NCI-H2029 treated with DMSO at 0.1 percent for 48 hours (cell line): ENCODE measurements at places on chromosomes 6 and 20.
A peak's percentile ranks its signal among the peaks of the same experiment; 100 is the strongest.

DNA sequence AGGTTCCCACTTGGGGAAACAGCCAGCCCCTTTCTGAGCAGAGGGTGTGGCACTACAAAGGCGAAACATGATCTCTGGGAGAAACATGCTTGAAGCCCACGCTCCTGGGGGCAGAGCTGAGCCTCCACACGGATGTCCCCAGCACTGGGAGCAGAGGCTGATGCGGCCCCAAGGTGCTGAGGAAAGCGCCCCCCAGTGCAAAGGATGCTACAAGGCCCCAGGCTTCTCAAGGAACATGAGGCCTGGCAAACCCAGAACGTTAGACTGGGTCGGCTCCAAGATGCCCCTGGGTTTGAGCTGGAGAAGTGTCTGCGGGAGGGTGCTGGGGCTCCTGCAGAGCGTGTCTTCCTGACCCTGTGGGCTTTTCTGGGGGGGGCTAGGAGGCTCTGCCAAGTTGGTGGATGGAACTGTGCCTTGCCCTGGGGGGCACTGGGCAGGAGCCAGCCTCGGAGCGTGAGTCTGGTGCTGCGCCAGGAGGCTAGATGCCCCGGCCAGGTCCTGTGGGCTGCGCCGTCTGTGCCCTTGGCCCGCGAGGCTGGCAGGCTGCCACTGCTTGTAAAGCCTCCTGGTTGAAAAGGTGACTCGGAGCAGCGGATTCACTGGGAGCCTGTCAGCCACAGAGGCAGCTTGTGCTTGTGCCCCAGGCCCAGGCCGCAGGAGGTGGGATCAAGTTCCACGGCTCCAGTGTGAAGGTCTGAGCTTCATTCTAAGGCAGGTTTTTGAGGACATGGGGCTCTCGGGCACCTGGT is 8.1 kb downstream of the SYNJ2 start:
- DNase-seq = peak; percentile 72

DNA sequence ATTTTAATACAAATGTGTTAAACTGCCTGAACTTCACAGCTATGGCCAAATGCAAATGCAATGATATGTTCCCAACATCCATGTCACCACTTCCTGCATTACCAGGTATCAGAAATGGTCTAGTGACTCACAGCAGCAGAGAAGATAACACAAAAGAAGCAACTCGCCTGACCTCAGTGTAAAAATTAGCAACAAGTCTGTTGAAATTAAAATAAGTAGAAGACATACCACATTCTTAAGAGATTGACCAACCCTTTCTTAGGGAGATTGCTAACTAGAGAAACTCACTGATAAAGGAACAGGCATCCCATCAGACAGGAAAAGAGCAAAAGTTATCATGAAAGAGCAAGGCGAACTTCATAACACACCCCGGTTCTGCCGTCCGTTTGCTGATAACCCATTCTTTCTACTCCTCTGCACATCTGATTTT is 45.1 kb downstream of the RNASET2 start:
- DNase-seq = no peak

GRCh38 chr6:139135578-139136545 is 982 bp downstream of the HECA start:
- no peak for DNase-seq

- peak; percentile 47 for DNase-seq
Measured at GRCh38 chr6:122995921-122996793, at the start of gene CLVS2. CLVS2 (plus strand) TSS chr6:122996235; CDS start chr6:122997778, 1,543 bp downstream.

- DNase-seq = no peak
Measured at GRCh38 chr6:170524172-170524502, 29.0 kb downstream of the PSMB1 start.

DNA sequence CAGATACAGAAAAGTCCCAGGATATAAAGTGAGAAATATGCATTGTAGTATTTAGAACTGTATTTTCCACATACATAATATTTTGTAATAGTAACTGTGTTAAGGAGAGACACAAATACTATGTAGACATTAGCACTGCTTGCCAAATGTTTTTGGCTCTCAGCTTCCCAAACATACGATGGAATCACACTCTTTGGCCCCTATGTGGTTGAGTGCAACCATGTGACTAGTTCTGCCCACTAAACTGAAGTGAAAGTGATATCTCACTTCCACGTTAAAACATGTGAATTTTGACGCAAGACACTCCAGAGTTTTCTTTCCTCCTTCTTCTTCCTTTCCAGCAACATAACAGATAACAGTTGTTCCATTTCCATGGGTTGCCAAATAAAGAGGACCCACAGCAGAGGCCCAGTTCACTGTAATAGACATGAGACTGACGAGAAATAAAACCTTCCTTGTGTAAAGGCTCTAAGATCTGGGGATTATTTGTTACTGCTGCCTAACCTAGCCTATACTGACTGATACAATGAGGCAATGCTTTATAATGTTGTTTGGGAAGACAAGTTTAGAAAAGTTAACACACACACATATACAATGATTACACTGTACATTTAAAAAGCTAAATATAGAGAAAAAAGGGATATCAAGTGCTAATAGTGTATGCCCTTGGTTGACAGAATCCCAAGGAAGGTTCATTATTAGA is 97.2 kb downstream of the PTPRT start:
- DNase-seq = no peak

- no peak for DNase-seq
Measured at GRCh38 chr6:14276667-14277404, 159.3 kb downstream of the CD83 start.

GRCh38 chr6:135250234-135250633 is 69.1 kb downstream of the MYB start:
- DNase-seq = no peak

- DNase-seq = no peak
Measured at GRCh38 chr6:108117427-108118358, 43.2 kb upstream of the OSTM1 start.

GRCh38 chr20:43187476-43188233 is 2.1 kb downstream of the PTPRT start:
- DNase-seq = peak; percentile 29

DNA sequence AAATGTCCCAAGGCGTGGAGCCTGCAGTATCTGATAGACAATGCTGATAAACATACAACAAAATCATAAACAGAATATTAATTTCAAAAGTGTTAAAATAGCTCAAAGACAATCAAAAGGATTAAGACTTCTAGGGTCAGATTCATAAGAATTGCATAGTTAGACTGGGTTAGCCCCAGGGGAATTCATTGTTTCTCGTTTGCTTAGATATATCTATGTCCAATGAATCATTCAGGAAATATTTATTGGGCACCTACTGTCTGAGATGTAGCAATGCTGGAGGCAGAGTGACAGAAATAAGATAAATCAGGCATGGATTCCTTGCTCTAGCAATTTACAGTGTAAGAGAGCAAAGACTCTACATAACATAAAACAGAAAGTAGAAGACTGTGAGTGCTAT is 124.4 kb upstream of the PRL start:
- no peak for DNase-seq

DNA sequence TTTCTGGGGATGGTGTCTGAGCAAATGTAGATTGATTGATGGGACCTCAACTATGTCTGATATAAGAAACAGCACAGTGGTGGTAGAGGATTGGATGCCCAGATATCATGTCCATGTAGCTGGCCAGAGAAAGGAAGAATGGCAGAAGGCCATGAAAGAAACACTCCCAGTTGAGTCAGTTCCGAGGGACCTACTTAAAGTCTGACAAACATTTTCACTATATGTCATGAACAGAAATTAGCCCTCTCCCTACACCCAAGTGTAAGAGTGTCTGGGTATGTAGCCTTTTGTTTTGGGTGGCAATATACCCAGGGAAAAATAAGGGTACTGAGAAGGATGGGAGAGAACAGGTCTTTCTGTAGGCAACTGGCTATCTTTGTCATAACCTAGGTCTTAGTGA is 434.2 kb downstream of the BCKDHB start:
- no peak for DNase-seq

GRCh38 chr6:33957892-33958525 is 154.2 kb upstream of the MLN start:
- DNase-seq = no peak

DNA sequence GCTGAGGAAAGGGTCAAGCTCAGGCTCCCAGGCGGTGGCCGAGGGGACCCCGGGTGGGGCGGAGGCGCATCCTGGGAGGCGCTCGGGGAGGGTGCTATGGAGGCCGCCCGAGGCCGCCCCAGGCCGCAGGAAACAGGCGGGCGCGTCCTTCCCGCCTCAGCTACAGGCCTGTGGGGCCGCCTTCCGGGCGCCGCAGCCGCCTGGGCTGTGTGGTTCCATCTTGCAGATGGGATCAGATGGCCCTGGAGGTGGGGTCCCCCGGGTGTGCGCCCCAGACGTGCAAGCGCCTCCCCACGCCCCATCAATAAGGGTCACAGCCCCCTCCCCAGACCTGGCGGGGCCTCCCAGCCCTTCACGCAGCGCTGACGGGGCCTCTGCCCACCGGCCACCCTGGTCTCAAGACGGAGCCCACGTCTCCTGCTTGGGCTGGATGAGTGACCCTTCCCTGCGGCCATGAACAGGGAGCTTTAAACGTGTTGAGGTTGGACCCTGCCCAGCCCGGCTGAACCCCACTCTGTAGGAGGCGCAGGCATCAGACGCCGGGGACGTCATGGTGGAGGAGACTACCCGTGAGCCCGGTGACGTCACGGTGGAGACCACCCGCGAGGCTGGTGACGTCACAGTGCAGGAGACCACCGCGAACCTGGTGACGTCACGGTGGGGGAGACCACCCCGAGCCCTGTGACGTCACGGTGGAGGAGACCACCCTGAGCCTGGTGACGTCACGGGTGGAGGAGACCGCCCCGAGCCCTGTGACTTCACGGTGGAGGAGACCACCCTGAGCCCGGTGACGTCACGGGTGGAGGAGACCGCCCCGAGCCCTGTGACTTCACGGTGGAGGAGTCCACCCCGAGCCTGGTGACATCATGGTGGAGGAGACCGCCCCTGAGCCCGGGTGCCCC is 267.0 kb downstream of the DLL1 start:
- no peak for DNase-seq

DNA sequence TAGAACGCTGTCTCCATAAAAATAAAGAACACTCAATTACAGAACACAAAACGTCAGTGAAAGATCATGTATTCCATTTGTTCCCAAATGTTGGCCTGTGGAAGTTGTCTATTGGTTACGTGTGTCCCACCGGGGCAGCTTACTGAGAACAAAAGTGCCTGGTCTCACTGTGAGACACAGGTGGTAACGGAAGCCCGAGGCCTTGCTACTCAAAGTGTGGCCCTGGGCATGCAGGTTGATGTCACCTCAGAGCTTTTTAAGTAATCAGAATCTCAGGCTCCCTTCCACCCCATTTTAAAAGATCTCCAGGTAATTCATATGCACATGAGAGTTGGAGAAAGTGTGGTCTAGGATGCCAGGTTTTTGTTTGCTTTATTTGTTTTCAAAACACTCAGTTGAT is 422.5 kb upstream of the OPRM1 start:
- DNase-seq = peak; percentile 9

GRCh38 chr6:121285041-121285440 is 49.2 kb downstream of the TBC1D32 start:
- no peak for DNase-seq

DNA sequence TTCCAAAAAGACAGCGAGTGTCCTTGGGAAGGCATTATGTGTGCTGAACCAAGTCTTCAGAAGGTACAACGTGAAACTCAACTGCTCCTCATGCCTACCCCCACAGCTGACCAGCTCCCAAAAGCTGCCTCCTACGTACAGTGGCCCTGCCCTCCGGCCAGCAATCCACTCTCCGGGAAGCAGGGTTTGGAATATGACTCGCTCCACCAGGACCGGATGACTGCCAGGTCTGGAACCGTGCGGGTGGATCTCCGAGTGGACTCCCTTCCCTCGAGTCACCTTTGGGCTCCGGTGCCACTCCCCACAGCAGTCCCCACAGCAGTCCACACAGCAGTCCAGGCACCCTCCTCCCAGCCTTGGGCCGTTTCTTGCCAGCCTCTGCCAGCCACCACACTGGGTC is 4.3 kb downstream of the ZBTB46 start:
- no peak for DNase-seq

GRCh38 chr6:21300439-21300838 is 293.1 kb upstream of the SOX4 start:
- no peak for DNase-seq

DNA sequence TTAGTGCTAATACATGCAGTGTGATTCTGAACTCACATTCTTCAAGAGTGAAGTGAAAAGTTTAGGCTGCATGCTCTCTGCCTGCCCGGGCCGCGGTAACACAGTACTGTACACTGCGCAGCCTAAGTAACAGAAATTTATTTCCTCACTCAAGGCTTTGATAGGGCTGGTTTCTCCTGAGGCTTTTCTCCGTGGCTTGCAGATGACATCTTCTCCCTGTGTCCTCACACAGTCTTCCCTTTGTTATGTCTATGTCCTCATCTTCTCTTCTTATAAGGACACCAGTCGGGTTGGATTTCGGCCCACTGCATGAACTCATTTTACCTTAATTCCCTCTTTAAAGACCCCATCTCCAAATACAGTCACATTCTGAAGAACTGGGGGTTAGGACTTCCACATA is 51.1 kb upstream of the TMEM170B start:
- no peak for DNase-seq

GRCh38 chr20:44580581-44581268 is 1.7 kb upstream of the PKIG start:
- no peak for DNase-seq

GRCh38 chr6:2763876-2764540 is 1.2 kb upstream of the WRNIP1 start:
- DNase-seq = no peak

GRCh38 chr6:129314575-129314974 is 395.4 kb downstream of the ARHGAP18 start:
- DNase-seq = no peak

GRCh38 chr6:41682056-41682477 is 43.8 kb downstream of the MDFI start:
- DNase-seq = peak; percentile 71

- DNase-seq = no peak
Measured at GRCh38 chr6:97572943-97573342, 289.9 kb upstream of the MMS22L start.

DNA sequence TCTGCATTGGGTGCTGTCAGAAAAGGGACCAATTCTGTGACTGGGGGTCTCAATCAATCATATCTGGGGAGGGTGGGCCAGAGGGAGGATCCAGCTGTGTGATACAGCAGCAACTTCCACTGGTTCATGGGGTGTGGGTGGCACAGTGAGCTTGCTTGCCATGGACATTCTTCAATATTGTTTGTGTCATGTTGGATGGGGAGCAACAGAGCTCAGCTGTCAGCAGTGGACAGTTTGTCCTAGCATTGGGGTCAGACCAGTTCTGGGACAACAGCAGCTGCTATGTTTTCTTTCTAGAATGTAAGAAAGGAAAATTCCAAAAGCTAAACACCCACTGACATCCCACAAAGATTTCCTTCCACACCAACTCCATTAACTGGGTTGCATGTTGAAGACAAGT is 221.9 kb upstream of the CDH4 start:
- no peak for DNase-seq

DNA sequence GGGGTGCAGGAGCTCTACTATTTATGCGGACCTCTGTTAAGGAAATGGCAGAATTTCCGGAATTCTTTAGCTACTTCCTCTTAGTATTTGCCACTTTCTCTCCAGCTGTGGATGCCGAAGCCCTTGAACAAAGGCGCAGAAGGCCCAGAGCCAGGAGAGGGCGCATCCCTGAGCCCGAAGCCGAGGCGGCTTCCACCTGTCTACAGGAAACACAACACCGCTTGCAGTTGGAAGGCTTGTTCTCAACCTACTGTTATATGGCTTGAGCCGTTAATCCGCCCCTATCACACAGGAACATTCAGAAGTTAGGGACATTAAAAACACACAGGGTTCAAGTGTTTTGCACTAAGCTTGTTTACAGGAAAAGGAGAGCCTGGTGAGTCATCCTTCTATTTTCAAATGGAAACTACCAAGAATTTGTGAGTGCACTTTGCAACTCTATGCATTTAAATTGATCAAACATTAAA is 417.1 kb downstream of the BCKDHB start:
- peak; percentile 78 for DNase-seq
